Pericardium fibroblast (primary cell): ENCODE measurements at places on chromosomes 2 and 18. TPM values are rescaled to one million over a fixed set of nuclear protein-coding genes. Genes with fewer than 3 reads are reported as not detected.

SLC9A4 gene
- not detected in 2 replicates for total RNA-seq

HTR2B gene
- 6.9 and 8.0 TPM in 2 replicates for total RNA-seq

C2orf74 gene
- 6.4 and 9.7 TPM in 2 replicates for total RNA-seq

GPR45 gene
- not detected in 2 replicates for total RNA-seq

RETREG2 gene
- total RNA-seq: 40.9 and 47.1 TPM in 2 replicates

ALK gene
- not detected in 2 replicates for total RNA-seq

MRO gene
- total RNA-seq: 0.82 and 2.0 TPM in 2 replicates

NT5DC4 gene
- not detected in 2 replicates for total RNA-seq

MAPK4 gene
- 0.09 TPM in 1 of 2 replicates, not detected in the other for total RNA-seq

HOXD4 gene
- total RNA-seq: 0.12 and 2.7 TPM in 2 replicates

PPP1R1C gene
- 1.6 TPM in 1 of 2 replicates, not detected in the other for total RNA-seq

AQP12B gene
- not detected in 2 replicates for total RNA-seq

LYPD6 gene
- total RNA-seq: 0.51 and 2.7 TPM in 2 replicates
